Activated T-helper 9 cell treated with anti-CD3 and anti-CD28 coated beads, Interleukin-2, amount 50 U/mL, for 16 hours (primary cell): ENCODE measurements at places on chromosomes 2 and 18.

DNA sequence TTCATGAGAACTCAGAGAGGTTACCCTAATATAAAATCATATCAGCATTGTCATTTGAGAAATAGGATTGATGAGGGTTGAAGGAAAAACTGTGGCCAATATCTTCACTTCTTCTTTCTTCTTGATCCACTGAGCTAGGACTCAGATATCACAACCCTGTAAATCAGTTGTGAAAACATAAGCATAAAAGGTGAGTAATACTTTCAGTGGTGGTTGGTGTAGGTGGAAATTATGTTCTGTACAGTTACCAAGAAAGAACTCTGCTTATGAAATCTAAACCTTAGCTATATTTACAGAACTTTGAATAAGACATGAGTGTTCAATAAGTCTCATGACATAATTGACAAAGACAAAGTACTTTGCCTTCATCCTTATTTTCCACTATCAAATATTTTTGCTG is 56.3 kb downstream of the PAX3 start:
- no peak for DNase-seq

- DNase-seq, result no peak
These were observed 74.0 kb upstream of the PELI1 start for GRCh38 chr2:64218137-64218802.

- no peak for DNase-seq
These were observed 15.1 kb downstream of the TRIB2 start for GRCh38 chr2:12731701-12732280.

- DNase-seq, result no peak
These were observed 80.3 kb upstream of the FZD7 start for GRCh38 chr2:201953396-201953795.

- DNase-seq, result no peak
These were observed 367.4 kb upstream of the GULP1 start for GRCh38 chr2:187924293-187924692.
